ENCODE measurements at places on chromosomes 1 and 21.
A peak's percentile ranks its signal among the peaks of the same experiment; 100 is the strongest.

- H3K27ac ChIP-seq = no peak overlapping the region
- peaks cover 50% of the 10 kb centered on the region for H3K4me1 ChIP-seq
- peaks cover 19% of the 10 kb centered on the region for H3K27me3 ChIP-seq
- H3K4me3 ChIP-seq = no peak overlapping the region
- DNase-seq = no peak
These were observed 33.8 kb upstream of the IL20 start for GRCh38 chr1:206831650-206832049.

DNA sequence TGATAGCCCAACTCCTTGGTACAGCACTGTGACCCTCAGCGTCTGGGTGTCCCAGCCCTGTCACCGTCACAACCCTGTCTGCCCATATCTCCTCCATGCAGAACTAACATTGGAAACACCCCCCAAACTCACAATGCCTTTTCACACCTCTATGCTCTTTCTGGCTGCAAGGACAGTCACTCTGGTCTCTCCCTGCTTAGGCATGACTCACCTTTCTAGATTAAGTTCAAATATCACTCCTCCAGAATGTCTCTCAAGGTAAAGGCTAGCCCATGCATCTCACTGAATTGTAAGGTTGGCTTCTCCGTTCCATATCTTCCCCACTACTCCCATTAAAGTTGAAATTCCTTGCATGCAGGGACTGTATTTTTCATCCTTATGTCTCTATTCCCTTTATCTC lies 17.0 kb upstream of the CAPN8 start:
- H3K36me3 ChIP-seq = no peaks in the 10 kb centered on the region
- no peaks in the 10 kb centered on the region for H3K4me1 ChIP-seq
- no peak overlapping the region for H3K4me3 ChIP-seq
- peaks cover 32% of the 10 kb centered on the region for H3K27me3 ChIP-seq
- H3K27ac ChIP-seq = no peak overlapping the region

DNA sequence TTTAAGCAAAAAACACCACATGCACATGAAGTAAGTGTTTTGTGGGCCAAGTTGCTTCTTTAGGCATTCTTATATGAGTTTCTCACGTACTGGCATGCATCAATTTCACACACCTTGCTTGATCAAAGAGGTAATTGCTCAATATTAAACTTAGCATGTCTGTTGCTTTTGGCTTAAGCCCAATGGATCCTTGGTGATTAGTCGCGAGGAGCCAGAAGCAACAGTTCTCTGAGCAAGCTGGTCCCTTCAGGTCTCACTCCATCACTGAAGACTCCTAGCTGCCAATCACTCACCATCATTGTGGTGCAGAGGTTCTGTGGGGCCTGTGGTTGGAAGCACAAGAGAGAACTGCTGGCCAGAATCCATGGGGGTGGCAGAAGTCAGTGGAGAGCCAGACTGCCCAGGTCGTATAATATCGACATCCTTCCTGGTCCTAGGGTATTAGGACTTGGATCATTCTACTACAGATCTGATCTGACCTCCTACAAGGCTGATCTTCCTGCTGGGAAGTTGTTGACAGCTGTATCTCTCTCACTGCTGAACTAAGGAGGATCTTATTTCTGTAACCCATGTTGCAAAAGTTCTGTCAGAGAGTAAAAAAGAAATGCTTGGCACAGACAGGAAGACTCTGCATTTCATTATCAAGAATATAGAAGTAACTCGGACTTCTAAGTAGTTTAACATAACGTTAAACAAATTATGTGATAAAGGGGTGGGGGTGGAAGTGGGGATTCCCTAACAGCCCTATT lies 140.5 kb downstream of the NTPCR start:
- H3K36me3 ChIP-seq = peaks cover 7% of the 10 kb centered on the region
- no peak for DNase-seq
- H3K27ac ChIP-seq = no peak overlapping the region
- H3K4me3 ChIP-seq = no peak overlapping the region

DNA sequence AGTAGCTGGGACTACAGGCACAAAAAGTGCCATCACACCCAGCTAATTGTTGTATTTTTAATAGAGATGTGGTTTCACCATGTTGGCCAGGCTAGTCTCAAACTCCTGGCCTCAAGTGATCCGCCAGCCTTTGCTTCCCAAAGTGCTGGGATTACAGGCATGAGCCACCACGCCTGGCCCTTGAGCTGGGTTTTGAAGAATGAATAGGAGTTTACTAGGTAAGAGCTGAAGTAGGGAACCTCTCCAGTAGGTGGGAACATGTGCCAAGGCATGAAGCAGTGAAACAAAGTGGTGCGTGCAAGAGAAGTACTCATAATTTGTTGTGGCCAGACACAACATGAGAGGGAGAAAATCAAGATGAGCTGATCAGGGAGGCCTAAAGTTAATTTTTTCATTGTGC lies 55.8 kb downstream of the MAST2 start:
- no peak for DNase-seq
- H3K27me3 ChIP-seq = no peaks in the 10 kb centered on the region
- no peak overlapping the region for H3K27ac ChIP-seq
- peaks cover 19% of the 10 kb centered on the region for H3K4me1 ChIP-seq
- H3K36me3 ChIP-seq = peaks cover 20% of the 10 kb centered on the region

DNA sequence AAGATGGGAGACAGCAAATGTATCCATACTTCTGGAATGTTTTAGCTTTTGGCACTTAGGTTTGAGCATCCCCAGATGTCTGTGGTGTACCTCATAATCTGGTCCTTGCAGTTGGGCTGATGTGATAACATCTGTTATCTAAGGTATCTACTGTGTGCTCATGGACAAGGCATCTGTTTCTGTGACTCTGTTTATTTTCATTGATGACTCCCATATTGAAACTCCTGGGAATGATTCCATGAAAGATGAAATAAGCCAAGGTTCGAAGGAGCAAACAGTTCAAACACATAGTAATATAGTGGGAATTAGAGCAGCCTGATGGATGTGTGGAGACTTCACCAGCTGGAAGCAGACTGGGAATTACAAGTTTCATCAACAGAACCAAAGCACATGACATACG lies 20.7 kb upstream of the TRIM45 start:
- peaks cover 12% of the 10 kb centered on the region for H3K27me3 ChIP-seq
- no peaks in the 10 kb centered on the region for H3K36me3 ChIP-seq
- H3K4me1 ChIP-seq = peaks cover 23% of the 10 kb centered on the region
- H3K27ac ChIP-seq = no peak overlapping the region
- no peak for DNase-seq

GRCh38 chr1:11697188-11697892 lies 5.8 kb downstream of the DRAXIN start:
- no peak overlapping the region for H3K27ac ChIP-seq
- H3K4me3 ChIP-seq = no peak overlapping the region
- no peak for DNase-seq
- peaks cover 43% of the 10 kb centered on the region for H3K4me1 ChIP-seq

- no peaks in the 10 kb centered on the region for H3K4me1 ChIP-seq
- no peaks in the 10 kb centered on the region for H3K36me3 ChIP-seq
- DNase-seq = no peak
- no peak overlapping the region for H3K4me3 ChIP-seq
- H3K27ac ChIP-seq = no peak overlapping the region
These were observed 377.4 kb downstream of the LTN1 start for GRCh38 chr21:28615276-28615675.

DNA sequence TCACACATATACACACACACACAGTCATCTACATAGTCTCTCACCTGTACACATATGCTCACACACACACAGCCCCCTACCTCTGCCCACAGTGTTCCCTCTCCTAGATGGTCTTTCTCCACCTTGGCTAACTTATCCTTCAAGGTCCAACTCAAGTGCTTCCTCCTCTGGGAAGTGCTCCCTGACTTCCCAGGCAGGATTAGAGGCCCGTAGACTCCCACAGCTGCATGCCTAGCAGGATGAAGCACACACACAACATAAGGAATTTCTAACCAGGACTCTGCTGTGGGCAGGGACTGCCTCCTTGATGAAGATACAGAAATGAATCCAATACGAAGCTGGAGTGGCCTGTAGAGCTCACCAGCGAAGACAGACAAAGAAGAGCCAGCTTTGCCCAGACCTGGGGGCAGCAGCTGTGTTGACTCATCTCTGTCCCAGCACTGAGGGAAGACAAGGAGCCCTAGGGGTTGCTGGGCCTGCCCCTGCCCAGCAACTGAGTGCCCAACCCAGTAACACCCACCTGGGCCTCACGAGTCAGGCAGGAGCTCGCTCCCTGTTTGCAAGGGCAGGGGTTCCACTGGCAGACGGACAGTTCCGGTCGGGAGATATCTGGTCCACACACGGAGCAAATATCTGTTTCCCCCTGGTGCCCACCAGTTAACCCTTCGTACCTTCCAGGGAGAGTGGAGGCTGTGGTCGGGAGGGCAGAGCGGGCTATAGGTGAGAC lies 100.8 kb downstream of the DMRTB1 start:
- DNase-seq = no peak
- H3K4me3 ChIP-seq = no peak overlapping the region
- peaks cover 14% of the 10 kb centered on the region for H3K27me3 ChIP-seq

- H3K4me3 ChIP-seq = no peak overlapping the region
- H3K27ac ChIP-seq = peak overlapping the region; percentile 56
- H3K36me3 ChIP-seq = peaks cover 14% of the 10 kb centered on the region
- DNase-seq = no peak
- peaks cover 3% of the 10 kb centered on the region for H3K27me3 ChIP-seq
- H3K4me1 ChIP-seq = peaks cover 19% of the 10 kb centered on the region
These were observed 14.4 kb downstream of the C2CD2 start for GRCh38 chr21:41939391-41939790.

- H3K27me3 ChIP-seq = no peaks in the 10 kb centered on the region
- no peaks in the 10 kb centered on the region for H3K4me1 ChIP-seq
- no peaks in the 10 kb centered on the region for H3K36me3 ChIP-seq
- no peak overlapping the region for H3K4me3 ChIP-seq
These were observed 165.8 kb downstream of the NFIA start for GRCh38 chr1:61247881-61248752.

GRCh38 chr1:91501523-91501851 lies 836 bp downstream of the CDC7 start:
- no peak for DNase-seq
- H3K36me3 ChIP-seq = peaks cover 4% of the 10 kb centered on the region
- no peak overlapping the region for H3K27ac ChIP-seq
- peaks cover 28% of the 10 kb centered on the region for H3K4me1 ChIP-seq
- no peak overlapping the region for H3K4me3 ChIP-seq

DNA sequence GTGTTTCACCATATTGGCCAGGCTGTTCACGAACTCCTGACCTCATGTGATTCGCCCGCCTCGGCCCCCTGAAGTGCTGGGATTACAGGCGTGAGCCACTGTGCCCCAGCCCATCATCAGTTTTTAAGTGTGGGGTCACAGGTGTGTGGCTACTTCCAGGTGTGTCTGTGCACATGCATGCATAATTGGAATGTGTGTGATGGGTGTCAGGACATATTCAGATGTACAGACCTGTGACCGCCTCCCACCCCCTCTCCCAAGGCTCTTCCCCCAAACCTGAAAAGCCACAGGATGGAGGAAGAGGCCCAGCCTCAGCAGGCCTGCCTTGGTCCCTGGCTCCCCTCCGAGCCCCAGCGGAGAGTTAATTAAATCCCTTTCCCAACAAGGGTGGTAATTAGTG lies 37.3 kb upstream of the CSF3R start:
- H3K36me3 ChIP-seq = no peaks in the 10 kb centered on the region
- H3K27me3 ChIP-seq = peaks cover 9% of the 10 kb centered on the region
- H3K4me3 ChIP-seq = no peak overlapping the region
- no peak for DNase-seq
- H3K27ac ChIP-seq = no peak overlapping the region
- peaks cover 42% of the 10 kb centered on the region for H3K4me1 ChIP-seq

DNA sequence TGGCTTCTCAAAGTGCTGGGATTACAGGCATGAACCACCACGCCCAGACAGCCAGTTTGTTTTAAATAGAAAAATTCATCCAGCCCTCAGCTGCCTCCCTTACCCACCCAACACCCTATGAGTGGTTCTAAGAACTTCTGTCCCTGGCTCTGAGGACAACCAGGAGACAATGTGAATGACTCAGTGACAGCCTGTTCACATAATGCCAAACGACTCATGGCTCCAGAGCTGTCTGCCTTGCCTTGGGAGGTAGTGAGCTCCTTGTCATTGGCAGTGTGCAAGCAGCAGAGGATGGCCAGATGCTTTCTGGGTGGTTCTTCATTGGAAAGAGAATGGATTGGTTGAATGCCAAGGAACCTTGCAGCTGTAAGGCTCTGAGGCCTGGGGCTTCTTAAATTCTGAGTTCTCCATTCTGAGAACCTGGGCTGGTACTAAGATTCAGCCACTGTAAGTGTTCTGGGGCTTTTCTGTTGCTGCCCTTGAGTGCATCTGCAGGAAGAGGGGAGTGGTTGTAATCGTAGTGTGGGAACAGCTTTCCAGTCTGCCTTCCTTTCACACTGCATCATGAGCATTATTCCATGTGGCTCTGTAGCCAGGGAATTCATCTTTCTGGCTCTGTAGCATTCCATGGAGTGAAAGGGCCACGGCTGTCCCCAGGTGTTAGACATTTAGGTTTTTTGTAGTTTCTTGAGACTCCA lies 5.8 kb downstream of the SERINC2 start:
- no peak for DNase-seq
- H3K4me1 ChIP-seq = peaks cover 40% of the 10 kb centered on the region
- peaks cover 20% of the 10 kb centered on the region for H3K27me3 ChIP-seq

- H3K27me3 ChIP-seq = no peaks in the 10 kb centered on the region
- no peaks in the 10 kb centered on the region for H3K36me3 ChIP-seq
- DNase-seq = no peak
- H3K4me3 ChIP-seq = no peak overlapping the region
These were observed 191.7 kb upstream of the CAMK1G start for GRCh38 chr1:209391792-209392191.

DNA sequence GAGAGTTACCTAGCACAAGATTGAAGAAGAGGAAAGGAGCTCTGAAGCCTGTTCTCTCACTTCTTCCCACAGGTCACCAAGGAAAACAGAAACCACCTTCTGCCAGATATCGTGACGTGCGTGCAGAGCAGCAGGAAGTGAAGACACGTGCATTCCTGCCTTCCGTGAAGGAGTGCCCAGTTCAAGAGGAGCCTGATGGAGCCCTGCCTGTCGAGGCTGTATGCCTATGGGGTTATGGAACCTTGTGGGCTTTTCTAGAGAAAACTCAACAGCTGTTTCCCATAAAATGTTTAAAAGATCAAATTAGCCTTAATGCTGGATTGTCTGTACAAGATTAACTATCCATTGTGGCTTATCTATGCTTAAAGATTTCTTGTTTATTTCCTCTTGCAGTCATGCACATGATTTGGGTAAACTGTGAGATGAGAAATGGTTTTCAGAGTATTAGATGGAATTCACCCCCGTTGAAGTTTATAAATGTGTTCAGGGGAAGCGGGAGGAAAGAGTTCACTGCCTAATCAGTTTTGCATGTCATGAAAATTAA lies 27.8 kb downstream of the NTPCR start:
- peaks cover 55% of the 10 kb centered on the region for H3K4me1 ChIP-seq
- no peaks in the 10 kb centered on the region for H3K27me3 ChIP-seq
- peak overlapping the region; percentile 77 for H3K27ac ChIP-seq
- peaks cover 62% of the 10 kb centered on the region for H3K36me3 ChIP-seq
- H3K4me3 ChIP-seq = no peak overlapping the region

All from nephron progenitor cell (in vitro differentiated cells).